ENCODE measurements at places on chromosomes 5 and 9.

DNA sequence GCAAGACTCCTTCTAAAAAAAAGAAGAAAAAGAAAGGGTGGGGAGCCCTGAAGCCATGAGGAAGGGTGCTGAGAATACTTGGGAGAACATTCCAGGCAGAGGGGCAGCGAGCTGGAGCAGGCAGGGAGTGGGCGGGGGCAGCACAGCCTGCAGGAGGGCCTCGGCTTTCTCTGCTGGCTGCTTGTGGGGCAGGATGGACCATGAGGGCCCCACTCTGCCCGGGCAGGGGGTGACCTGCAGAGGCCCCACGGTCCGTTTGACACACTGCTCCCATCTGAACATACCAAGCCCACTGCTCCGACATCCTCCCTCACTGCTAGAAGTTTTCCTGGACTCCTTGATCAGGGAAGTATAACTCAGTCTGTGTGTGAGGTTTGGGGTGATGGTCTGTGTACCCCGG lies 11.7 kb upstream of the NUP214 start:
- no peak overlapping the region for H3K27ac ChIP-seq
- H3K4me1 ChIP-seq: no peaks in the 10 kb centered on the region
- H3K27me3 ChIP-seq: no peaks in the 10 kb centered on the region

- no peaks in the 10 kb centered on the region for H3K36me3 ChIP-seq
- no peak overlapping the region for H3K4me3 ChIP-seq
These were observed 259.5 kb downstream of the EDIL3 start for GRCh38 chr5:84125216-84125615.

GRCh38 chr5:67960939-67961338 lies 254.6 kb upstream of the PIK3R1 start:
- H3K27ac ChIP-seq: no peak overlapping the region
- H3K4me3 ChIP-seq: no peak overlapping the region
- no peaks in the 10 kb centered on the region for H3K27me3 ChIP-seq
- no peaks in the 10 kb centered on the region for H3K4me1 ChIP-seq
- no peak for DNase-seq

- H3K27me3 ChIP-seq: peaks cover 88% of the 10 kb centered on the region
- H3K27ac ChIP-seq: no peak overlapping the region
- peaks cover 10% of the 10 kb centered on the region for H3K4me1 ChIP-seq
These were observed 607 bp downstream of the BARX1 start for GRCh38 chr9:93954434-93955061.

- H3K27me3 ChIP-seq: no peaks in the 10 kb centered on the region
- no peak overlapping the region for H3K27ac ChIP-seq
- H3K4me1 ChIP-seq: peaks cover 4% of the 10 kb centered on the region
- peaks cover 36% of the 10 kb centered on the region for H3K36me3 ChIP-seq
- no peak overlapping the region for H3K4me3 ChIP-seq
- no peak for DNase-seq
These were observed 99.0 kb downstream of the GAPVD1 start for GRCh38 chr9:125360601-125361000.

DNA sequence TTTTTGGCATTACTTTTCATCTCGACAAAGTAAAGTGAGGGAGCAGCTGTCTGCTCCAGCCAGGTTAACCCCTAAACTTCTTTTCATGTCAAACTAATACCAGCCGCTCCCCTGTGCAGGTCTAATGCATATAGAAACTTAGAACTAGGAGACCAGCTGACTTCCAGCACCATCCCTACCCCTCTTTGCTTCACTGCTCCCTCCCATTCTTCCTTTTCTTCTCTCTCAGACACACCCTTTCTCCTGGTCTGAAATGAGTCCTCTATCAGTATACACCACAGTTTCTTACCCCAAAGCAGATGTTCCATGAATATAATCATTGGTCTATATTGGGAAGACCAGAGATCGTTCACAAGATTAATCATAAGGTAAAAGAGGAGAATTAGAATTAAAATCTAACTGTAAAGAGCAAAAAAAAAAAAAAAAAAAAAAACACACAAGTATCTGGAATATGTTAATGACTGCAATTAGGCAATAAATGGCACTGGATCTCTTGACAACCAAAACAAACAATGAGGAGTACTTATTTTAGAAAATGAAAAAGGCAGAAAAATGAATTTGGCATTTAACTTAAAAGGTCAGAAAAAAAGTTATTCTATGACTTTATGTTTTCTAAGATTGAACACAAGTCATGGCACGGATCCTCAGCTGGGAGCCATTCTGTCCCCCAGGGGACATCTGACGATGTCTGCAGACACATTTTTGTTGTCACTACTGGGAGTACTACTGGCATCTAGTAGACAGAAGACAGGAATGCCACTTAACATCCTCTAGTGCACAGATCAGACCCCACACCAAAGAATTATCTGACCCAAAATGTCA lies 209.8 kb downstream of the PJA2 start:
- H3K27ac ChIP-seq: no peak overlapping the region
- no peak overlapping the region for H3K4me3 ChIP-seq
- H3K4me1 ChIP-seq: no peaks in the 10 kb centered on the region
- DNase-seq: no peak
- no peaks in the 10 kb centered on the region for H3K36me3 ChIP-seq

GRCh38 chr9:77933019-77933418 lies 98.6 kb downstream of the GNAQ start:
- no peak overlapping the region for H3K27ac ChIP-seq
- DNase-seq: no peak
- H3K4me1 ChIP-seq: no peaks in the 10 kb centered on the region
- H3K4me3 ChIP-seq: no peak overlapping the region
